IPS-NIHi11 (cell line): ENCODE measurements at places on chromosomes 11 and 22.

DNA sequence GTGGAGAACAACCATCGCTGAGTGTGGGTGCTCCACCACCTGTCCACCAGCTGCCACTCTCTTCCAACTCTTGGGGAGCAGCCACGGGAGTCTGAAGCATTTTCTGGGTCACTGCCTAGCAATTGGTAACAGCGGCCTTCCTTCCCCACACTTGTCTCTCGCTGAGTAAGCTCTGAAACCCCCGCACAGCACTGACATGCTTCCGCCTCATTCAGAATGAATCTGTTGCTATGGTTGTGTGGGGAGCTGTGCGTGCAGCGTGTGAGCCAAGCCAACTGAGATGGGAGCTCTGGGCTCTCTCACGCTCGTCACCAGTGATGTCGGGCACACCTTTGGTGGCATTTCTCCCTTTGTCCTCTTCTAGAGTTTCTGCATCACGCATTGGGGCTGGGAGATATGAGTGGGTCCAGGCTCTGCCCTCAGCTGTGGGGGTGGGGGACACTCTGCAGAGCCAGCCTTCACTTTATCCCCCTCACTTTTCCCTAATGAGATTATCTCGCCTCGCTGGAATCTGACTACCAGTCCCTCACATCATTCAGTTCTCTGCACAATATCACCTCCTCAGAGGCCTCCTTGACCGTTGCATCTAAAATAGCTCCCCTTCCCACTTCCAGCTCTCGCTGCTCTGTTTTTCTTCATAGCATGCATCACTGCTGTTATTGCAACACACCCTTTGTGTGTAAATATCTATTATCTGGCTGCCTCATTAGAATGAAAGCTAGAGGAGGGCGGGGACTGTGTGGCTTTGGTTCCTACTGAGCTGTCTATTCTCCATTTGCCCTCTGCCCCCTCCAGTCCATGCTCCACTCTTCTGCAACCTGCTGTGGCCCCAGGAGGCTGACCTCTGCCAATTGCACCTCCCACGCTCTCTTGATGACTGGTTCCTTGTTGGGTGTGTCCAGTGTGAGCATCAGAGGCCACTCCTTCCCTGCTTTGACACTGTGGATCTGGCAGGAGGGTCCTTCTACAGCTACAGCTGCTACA, 569.9 kb upstream of the CADM1 start:
- no peak for DNase-seq

DNA sequence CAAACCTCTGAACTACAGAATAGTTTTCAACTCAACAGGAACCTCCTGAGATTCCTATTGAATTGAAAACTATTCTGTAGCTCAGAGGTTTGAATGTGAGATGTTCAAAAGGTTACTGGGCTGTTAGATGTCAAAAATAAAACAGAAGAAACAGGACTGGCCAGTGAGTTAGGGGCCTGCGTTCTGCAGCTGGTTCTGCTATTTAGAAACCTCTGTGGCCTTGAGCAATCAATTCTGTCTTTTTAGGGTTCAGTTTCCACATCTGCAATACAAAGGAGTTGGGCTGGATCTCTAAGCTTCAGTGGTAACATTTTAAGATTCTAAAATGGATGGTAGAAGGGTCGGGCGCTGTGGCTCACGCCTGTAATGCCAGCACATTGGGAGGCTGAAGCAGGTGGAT, 55.8 kb downstream of the CLMP start:
- DNase-seq, result no peak

- DNase-seq, result no peak
These were observed 23.4 kb upstream of the WNT7B start for GRCh38 chr22:46000081-46001027.

DNA sequence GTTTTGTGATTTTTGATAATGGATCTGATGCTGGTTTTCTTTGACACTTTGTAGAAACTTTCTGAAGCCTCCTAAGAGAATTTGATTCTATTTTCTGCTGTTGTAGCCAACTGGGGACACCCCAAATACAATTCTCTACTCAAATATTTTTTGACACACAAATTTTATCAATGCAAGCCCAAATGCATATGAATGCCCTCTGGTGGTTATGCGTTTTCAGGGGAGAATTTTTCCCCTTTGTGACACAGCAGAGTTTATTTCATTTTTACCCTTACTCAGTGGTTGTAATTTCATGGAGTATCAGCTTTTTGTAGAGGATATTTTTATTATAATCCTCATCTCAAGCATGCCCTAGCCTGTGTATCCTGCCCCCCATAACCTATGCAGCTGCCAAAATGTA, 44.7 kb upstream of the MTMR2 start:
- DNase-seq, result no peak

DNA sequence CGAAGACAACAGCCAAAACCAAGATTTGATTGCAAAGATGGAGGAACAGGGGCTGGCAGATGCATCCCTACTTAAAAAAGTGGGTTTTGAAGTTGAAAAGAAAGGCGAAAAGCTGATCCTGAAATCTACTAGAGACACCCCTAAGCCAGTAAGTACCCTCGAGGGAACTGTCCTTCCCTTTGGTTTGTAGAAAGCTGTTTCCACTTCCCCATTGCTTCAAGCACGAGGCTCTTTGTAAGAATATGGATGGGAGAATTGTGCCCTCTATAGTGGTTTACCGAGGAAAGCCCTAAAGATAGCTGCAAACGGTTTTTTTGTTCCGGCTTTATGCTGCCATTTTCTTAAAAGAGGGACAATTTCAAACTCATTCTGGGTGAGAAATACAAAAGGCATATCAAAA, 133.9 kb downstream of the WNT7B start:
- DNase-seq, result no peak

- no peak for DNase-seq
These were observed 6.6 kb downstream of the PITPNM1 start for GRCh38 chr11:67498544-67498972.

- DNase-seq, result no peak
These were observed 110.9 kb upstream of the GRK3 start for GRCh38 chr22:25453557-25453956.

GRCh38 chr11:95182397-95182796, 48.6 kb downstream of the SESN3 start:
- no peak for DNase-seq

GRCh38 chr11:134333312-134333711, 1.5 kb downstream of the GLB1L2 start:
- DNase-seq, result no peak

DNA sequence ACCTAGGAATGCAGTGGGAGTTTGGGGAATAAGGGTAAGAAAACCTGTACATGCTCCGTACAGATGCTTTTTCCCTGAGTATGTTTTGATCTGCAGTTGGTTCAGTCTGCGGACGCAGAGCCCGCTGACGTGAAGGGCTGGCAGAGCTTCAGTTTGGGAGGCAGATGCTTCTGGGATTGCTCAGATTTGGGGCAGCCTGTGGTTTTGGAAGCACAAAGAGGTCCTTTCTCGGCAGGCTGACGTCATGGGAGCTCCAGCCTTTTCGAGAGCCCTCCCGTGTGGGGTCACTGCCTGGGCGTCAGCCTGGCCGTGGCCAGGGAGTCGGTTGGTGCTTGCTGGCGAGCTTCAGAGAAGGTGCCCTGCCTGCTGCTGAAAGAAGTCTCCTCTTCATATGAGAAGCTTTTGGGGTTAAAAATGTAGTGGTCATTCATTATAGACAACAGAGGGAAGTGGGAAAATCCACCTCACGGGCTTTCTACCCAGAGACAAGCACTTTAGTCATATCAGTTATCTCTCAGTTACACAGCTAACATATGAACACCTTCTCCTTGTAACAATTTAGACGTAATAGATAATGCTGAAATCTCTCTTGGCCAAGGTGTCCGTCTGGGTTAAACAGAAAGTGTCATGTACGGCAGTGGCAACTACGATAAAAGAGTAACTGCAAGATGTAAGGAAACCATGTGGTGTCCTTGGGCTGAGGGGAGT, 26.8 kb downstream of the TPCN2 start:
- DNase-seq, result no peak

- DNase-seq, result no peak
These were observed 307.5 kb downstream of the NTM start for GRCh38 chr11:131677828-131678470.

GRCh38 chr11:19336331-19336730, 95.6 kb upstream of the E2F8 start:
- DNase-seq, result no peak

- DNase-seq, result no peak
These were observed 4.7 kb upstream of the ST3GAL4 start for GRCh38 chr11:126350836-126351235.
